ENCODE measurements at places on chromosomes 11 and 22.

DNA sequence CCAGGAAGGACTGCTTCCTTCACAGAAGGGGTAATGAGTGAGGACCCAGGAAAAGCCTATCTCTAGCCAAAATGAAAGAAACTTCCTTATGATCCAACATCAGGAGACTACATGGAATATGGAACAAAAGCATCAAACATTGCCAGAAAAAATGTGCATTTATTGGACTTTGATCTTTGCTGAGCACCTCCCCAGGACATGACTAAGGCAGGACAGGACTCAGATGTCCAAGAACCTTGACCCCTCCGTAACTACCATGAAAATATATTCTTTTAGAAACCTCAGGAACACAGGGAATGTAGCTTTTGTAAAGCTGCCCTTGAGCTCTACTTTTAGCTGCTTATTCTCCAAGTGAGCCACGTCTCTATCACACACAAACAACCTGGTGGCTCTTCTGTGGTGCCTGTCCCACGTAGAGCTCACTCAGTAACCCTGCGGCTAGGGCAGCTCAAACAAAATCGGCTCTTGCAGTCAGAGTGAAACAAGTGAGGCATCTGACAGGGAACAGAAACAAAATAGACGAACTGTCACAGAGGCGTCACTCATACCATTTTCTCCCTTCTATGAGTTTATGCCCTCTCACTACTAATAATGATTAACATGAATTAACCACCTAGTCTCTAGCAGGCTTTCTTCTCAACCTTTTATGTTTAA, 471.5 kb upstream of the API5 start:
- no peak for DNase-seq

GRCh38 chr11:75292943-75293342, 52.4 kb downstream of the TPBGL start:
- no peak for DNase-seq

- DNase-seq: no peak
These were observed 796 bp downstream of the MYOD1 start for GRCh38 chr11:17719938-17720795.

DNA sequence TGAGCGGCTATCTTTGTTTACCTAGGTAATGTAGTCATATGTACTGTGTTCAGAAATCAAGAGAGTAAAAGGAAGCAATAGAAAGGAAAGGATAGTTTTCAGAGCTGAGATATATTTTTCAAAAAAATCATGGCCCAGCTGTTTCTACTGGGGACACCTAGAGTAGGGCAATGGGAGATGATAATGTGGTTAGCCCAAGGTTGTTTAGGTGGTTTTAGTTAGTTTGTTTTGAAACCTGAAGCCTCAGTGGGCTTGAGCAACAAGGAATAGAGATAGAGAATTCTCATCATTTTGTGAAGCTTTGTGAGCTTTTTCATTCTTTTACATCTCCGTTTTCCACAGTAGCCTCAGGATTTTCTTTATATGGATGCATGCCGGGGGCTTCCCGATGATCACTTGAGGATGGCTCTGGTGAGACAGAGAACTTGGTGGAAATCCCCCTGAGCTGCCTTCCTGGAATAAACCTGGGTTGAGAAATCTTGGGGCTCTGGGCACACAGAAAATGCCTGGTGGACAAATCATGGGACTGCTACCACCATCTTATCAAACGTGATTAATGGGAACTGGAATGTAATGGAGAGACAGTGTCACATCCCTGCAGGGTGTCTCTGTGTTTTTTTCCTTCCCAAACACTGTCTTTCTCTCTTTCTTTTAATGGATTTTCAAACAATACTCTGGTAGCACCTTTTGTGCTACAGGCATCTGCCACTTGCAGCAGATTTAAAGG, 49.0 kb downstream of the ARHGAP42 start:
- no peak for DNase-seq

DNA sequence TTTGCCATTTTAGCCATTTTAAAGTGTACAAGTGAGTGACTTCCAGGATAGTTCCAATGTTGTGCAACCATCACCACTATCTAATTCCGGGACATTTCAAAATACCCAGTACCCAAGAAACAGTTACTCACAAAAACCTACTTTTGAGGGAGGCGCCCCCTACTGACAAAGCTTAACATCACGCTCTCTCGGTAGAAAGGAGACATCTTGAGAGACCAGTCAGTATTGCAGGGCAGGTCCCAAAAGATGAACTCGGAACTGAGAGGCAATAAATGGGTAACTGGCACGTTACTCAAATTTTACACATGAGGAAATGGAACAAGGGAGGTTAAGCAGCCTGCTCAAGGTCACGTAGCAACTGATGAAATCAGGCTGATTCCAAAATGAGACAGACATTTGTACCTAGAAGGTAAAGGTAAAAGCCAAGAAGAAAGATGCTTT, 50.0 kb upstream of the POU2AF1 start:
- peak; percentile 12 for DNase-seq

DNA sequence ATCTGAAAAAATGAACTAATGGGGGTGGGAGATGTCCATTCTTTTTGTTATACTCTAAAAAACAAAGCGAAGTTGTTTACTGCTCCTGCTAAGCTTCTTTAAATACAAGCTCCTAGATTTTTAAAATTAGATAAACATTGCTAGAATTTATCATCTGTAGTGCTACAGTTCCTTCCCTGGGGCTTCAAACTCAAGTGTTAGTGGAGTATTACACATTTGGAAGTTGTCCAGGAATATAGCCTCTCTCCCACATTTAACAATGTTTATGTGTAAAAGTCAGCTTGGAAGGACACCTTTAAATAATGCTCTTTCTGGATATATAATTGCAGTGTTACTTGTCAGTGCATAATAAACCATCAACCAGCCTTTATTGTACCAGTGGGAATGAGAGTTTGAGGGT, 155.5 kb downstream of the SPON1 start:
- no peak for DNase-seq

- no peak for DNase-seq
These were observed 386.4 kb downstream of the DCDC1 start for GRCh38 chr11:30983143-30983542.

GRCh38 chr22:46996595-46997310, 234.3 kb downstream of the TBC1D22A start:
- DNase-seq: no peak

- DNase-seq: no peak
These were observed 106.2 kb downstream of the ABTB2 start for GRCh38 chr11:34251589-34251980.

- no peak for DNase-seq
These were observed 145.3 kb upstream of the CTSC start for GRCh38 chr11:88482871-88483301.

- DNase-seq: no peak
These were observed 507.7 kb downstream of the FAM181B start for GRCh38 chr11:82225930-82226329.
